ENCODE measurements at places on chromosomes 13 and 19.
A peak's percentile ranks its signal among the peaks of the same experiment; 100 is the strongest.

- DNase-seq: peak; percentile 10
Observed at GRCh38 chr19:16889366-16889882, 625 bp downstream of the F2RL3 start.

DNA sequence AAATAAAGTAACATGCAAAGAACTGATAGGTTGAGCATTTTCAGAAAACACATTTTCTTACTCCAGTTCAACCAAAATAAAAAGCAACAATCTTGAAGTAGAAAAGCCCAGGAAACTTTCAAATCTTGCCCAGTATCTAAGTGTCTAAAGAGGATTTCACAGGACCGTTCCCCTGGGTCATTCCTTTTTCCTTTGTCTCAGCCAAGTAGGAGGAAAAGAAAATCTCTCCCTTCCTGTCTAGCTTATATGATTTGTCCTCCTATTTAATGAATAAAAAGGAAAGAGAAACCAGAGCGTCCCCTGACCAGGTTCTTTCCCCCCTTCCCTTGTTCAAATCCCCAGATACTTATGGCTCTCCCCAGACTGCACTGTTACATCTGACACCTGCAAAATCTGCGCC lies 248.0 kb downstream of the KCTD12 start:
- DNase-seq: no peak

- peak; percentile 29 for DNase-seq
Observed at GRCh38 chr13:110448230-110448629, 113.3 kb downstream of the RAB20 start.

DNA sequence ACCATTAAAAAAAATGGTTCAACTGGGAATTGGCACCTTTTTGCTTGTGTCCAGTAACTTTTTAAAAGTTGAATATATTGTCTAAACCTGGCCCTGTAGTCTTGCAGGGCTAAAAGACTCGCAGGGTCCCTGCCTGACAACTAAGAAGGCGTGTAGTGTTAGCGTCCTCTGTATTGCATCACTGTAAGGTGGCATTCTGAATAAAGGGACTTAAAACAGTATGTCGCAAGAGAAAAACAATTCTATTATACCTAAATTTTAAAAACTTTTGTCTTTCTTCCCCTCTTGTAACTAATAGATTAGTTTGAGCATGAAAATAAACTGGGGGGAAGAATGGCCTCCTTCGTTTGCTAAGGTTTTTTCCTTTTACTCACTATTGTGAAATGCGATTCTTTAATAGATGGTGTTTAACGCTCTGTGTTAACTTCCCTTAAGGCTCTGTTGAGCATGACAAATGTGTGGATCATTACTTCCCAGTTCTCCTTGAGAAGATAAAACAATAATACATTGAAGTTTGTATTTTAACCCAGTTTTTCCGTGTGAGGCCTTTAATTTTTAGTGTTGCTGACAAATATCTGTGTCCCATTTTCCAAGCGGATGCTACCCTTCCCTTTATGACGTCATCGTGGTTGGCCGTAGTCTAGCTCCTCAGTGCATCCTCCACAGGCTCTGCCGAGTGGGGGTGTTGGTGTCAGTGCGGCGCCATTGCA lies 134.6 kb downstream of the KATNAL1 start:
- peak; percentile 7 for DNase-seq

DNA sequence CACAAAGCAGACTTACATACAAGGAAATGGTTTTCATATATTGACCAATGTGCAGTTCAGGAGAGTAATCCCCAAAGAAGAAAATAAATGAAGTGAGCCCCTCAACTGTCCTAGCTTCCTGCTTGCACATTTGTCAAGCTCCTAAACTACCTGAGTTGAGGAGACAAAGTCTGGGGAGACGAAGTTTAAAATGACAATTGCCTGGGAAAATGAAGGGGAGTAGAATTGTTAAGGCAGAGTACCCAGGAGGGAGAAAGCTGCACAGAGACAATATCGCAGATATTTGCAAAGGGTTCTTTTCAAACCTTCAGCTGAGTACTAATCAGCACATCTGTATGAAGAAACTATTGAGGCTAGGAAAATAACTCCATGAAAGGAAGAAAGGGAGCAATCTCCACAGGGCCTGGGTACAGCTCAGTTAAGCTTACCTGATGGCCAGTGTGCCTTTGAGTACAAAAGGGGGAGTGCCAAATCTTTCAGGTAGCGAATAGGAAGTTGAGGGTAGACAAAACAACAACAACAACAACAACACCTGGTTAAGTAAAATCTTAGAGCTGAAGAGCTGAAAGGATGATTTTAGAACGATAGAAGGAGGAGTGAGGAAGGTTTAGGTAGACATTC lies 1700.1 kb upstream of the PRR20A start:
- no peak for DNase-seq

DNA sequence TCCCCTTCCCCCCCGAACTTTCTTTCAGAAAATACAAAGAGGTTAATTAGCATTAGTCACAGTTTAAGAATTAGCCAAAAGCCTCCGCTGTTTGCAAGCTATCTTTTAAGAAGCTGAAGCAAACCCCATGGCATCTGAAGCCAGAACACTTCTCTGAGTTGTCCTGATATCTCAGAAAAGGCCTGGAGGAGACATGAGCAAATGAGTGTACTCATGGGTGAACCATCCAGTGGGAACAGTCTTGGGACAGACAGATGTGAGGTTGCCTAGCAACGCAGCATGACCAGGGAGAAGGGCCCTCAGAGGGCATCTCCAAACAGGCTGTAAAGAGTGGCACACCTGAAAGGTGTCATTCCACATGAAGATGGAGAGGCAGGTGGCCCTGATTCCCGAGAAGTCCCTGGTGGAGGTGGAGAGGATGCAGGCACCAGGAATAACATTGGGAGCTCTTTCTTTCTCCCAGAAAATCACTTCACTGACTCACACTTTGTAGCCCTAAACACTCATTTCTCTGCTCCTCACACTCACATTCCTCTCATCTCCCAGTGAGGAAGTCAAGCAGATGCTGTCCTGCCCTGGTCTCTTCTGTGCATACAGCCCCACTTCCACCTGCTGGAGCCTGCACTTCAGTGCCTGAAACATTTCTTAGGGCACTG lies 87.0 kb upstream of the TSHZ3 start:
- DNase-seq: peak; percentile 88

- no peak for DNase-seq
Observed at GRCh38 chr13:113552079-113552478, 32.5 kb upstream of the TFDP1 start.

- DNase-seq: no peak
Observed at GRCh38 chr13:98377635-98378378, 199.1 kb downstream of the STK24 start.

DNA sequence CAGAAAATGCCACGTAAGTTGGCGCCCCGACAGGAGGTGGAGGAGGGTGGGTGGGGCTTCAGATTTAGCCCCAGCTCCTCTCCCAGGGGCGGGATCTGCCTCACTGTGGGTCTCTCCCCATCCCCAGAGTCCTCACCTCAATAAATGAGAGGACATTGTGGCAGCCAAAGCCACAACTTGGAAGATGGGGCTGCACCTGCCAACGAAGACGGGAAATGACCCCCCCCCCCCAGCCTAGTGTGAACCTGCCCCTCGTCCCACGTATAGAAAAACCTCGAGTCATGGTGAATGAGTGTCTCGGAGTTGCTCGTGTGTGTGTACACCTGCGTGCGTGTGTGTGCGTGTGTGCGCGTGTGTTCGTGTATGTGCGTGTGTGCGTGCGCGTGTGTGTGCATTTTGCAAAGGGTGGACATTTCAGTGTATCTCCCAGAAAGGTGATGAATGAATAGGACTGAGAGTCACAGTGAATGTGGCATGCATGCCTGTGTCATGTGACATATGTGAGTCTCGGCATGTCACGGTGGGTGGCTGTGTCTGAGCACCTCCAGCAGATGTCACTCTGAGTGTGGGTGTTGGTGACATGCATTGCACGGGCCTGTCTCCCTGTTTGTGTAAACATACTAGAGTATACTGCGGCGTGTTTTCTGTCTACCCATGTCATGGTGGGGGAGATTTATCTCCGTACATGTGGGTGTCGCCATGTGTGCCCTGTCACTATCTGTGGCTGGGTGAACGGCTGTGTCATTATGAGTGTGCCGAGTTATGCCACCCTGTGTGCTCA lies 1.5 kb upstream of the TRAPPC5 start:
- DNase-seq: no peak

DNA sequence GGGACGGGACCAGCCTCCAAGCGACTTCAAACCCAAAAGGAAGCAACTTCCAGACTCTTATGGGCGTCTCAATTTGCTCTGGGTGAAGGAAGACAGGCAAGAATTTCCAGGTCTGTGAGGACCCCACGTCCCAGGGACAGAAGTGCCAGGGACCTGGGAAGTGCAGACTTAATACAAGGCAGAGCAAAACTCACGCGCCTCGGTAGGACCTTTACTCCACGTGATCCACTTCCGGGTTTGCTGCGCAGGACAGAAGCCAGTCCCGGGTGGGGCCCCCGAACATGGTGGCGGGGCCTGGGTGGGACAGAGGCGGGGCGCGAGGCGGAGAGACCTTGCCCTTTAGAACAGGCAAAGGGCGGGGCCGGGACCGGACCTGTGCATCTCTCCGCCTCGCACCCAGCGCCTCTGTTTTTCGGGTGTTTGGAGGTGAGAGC lies 9.3 kb downstream of the ZNF611 start:
- DNase-seq: no peak

DNA sequence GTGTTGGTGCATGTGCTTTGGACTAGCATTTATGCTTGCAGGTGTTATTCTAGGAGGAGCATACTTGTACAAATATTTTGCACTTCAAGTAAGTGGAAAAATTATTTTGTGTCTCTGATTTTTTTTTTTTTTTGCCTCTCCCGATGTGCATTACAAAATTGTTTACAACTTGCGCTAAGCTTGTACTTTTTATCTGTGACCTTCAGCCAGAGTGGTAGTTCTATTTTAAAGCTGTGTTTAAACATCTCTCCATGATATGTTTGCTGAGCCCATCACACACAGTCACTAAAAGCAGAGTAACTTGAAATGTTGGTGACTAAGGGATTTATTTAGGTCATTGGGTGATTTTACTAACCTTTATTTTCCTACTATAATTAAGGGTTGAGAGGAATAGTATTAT lies 20.8 kb downstream of the ITM2B start:
- DNase-seq: no peak
